ENCODE measurements at places on chromosomes 2 and 18. TPM values are rescaled to one million over a fixed set of nuclear protein-coding genes. Genes with fewer than 3 reads are reported as not detected.

Gene TFPI
- 63.3 TPM for polyA plus RNA-seq

GRCh38 chr2:19860022-19860421 is 41.8 kb downstream of the TTC32 start:
- no peak for DNase-seq

GRCh38 chr2:201298462-201299052 is 38.2 kb downstream of the CASP8 start:
- DNase-seq, result no peak

Gene RGPD4
- polyA plus RNA-seq, result 0.03 TPM

DNA sequence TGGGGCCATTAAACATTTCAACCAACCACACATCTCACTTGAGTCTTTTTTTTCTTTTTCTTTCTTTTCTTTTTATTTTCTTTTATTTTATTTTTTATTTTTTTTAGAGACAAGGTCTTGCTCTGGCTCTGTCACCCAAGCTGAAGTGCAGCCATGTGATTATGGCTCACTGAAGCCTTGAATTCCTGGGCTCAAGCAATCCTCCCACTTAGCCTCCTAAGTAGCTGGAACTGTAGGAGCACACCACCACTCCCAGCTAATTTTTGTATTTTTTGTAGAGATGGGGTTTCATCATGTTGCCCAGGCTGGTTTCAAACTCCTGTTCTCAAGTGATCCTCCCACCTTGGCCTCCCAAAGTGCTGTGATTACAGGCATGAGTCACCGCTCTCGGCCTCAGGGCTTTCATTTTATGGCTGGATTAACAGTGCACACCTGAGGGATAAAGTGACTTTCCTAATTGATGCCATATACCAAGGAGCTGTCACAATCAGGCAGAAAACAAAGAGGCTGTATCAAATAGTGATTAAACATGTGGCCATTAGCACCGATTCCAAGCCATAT is 21.5 kb downstream of the KIAA2012 start:
- no peak for DNase-seq
